ENCODE measurements at places on chromosomes 11 and 22.

- DNase-seq, result no peak
These were observed 183.3 kb downstream of the BLID start for GRCh38 chr11:121932646-121933185.

DNA sequence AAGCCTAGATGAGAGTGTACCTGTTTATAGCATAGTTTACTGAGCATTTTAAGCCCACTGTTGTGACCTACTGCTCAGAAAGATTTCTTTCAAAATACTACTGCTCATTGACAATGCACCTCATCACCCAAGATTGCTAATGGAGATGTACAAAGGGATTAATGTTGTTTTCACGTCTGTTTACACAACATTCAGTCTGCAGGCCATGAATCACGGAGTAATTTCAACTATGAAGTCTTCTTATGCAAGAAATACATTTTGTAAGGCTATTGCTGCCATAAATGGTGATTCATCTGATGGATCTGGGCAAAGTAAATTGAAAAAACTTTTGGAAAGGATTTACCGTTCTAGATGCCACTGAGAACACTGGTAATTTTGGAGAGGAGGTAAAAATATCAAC is 112.9 kb downstream of the KIF18A start:
- DNase-seq, result no peak

GRCh38 chr22:32699001-32699582 is 102.4 kb upstream of the TIMP3 start:
- no peak for DNase-seq

DNA sequence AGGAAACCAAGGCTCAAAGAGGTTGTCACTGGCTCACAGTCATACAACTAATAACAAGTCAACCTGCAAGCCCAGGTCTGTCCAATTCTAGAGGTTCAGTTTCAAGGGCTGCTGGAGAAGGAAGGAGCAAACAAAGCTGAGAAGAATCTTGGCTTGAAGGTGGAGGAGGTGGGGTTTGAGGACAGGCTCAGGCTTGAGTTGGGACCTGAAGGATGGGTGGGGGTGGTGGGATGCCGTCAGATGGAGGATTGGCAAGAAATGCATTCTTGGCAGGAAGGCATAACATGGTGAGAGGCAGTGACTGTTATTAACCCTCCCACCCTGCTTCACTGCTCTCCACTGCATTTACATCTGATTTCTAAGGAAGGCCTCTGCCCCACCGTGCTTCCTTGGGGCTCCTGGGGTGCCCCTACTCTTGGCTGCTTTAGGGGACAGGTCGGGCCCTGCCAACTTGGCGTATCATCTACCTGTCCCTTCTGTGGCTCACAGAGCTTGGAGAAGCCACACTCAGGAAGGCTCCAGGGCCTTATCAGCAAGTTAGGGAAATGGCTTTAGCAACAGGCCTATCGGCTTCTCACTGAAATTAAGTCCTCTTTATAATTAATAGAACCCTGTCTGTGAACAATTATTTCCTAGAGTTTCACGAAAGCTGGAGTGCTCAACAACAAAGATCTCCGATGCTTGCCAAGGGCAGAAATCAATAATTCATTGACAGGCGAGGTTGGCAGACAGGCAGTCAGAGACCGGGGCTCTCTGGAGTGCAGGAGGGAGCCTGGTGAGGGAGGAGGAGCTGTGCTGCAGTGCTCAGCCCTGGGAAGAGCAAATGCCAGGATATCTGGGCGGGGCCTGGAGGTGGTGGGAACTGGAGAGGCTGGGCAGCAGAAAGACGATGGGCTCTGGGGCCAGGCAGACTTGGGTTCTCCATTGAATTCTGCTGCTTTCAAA is 84.9 kb upstream of the NARS2 start:
- DNase-seq, result no peak

DNA sequence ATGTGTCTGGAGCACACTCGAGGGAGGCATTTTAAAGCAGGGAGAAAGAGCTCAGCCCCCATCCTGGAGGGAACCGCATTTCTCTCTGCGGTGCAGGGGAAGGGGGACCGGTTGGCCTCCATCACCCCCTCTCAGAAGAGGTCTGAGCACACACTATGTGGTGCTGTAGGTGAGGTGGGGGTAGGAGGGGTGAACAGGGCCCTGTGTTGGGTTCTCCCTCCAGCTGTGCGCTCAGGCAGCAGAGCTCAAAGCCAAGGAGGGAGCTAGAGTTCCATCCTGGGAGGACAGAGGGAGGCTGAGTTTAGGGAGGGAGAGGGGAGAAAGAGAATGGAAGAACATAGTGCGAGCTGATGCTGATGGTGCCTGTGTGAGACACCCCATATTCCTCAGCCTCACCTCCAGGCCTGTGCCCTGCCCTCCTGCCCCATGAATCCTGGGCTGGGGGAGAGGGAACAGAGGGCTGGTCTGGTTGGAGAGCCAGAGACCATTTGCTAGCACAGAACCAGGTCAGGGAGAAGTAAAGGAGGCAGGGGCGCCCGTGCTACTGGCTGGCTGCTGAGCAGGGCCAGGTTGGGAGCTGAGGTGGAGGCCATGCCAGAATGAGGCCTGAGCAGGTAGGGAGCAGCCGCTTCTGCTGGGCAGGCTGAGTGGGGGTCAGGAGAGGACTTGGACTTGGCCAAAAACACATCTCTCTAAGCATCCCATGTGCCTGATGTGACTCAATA is 43.7 kb downstream of the ALX4 start:
- DNase-seq, result no peak

- no peak for DNase-seq
These were observed 5.1 kb downstream of the CARS1 start for GRCh38 chr11:3052109-3052479.

DNA sequence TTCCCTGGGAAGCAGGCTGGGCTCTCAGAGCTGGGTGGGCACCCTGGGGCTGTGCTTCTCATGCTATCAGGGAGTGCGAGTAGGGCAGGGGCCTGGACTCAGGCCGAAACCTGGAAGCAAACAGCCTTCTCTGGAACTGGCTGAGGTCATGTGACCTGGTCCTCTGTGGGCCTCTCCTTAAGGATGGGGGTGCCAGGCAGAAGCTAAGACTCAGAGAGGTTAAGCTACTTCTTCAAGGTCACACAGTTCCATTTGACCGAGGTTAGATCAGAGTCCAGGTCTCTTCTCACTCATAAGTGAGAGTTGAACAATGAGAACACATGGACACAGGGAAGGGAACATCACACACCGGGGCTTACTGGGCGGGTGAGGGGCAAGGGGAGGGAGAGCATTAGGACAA is 7.4 kb downstream of the FADS3 start:
- DNase-seq, result no peak

DNA sequence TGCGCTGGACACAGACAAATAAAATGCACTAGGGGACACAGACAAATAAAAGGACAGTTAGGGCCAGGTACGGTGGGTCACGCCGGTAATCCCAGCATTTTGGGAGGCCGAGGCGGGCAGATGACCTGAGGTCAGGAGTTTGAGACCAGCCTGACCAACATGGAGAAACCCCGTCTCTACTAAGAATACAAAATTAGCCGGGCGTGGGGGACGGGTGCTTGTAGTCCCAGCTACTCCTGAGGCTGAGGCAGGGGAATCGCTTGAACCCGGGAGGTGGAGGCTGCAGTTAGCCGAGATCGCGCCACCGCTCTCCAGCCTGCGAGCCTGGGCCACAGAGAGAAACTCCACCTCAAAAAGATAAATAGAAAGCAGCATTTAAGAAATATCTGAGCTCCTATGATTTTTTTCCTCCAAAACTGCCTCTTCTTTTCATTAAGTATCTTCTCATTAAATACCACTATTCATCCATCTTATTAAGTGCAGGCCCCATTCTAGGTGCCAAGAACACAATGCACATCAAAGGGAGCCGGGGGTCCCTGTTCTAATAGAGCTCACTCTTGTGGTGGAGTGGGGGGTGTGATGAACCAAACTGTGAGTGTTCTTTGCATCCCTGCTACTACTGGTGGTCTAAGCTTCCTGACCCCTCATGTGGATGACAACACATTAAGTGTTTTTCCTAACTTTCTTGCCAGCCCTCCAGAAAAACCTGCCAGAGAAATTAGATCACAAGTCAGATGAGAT is 766 bp upstream of the ZNHIT2 start:
- no peak for DNase-seq

DNA sequence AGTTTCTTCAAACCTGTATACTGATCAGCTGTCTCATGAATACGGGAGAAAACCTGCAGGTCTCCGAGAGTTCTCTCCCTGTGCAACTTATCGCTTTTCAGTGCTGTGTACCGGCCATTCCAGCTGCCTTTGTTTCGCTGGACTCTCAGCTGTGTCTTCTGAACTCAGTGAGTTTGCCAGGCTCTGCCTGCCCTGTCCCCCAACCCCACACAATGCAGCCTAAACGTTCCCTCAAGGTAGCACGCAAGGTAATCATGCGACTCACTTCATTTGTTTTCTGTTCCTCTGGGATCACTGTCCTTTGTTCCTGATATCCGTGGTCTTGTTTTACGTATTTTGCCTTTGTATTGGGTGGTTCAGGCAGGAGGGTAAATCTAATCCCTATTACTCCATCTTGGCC is 13.5 kb downstream of the RBM7 start:
- no peak for DNase-seq

GRCh38 chr11:119384332-119384731 is 2.8 kb upstream of the USP2 start:
- no peak for DNase-seq

DNA sequence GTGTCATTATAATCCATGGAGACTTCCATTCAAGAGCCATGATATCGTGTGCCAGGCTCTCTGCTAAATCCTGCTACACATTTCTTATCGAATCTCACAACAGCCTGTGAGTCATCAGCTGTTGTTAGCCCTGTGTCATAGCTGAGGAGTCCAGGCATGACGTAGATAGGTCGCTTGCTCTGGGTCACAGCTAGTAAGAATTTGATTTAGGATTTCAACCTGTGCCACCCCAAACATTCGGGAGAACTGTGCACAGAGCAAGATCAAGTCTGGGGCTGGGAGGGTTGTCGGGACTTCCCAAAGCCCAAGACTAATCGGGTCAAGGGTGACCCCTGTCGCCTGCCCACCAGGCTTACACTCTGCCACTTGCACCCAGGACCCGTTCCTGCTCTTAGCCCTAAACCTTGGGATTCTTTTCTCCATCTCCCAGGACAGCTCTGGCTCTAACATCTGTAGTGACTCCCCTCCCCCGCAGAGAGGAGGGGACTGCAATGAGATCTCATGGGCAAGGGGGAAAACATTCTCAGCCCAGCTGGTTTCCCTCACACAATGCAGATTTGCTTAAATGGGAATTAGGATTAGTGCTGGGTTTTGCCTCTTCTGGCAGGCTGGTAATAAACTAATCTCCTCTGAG is 34.3 kb downstream of the TSPAN18 start:
- no peak for DNase-seq

DNA sequence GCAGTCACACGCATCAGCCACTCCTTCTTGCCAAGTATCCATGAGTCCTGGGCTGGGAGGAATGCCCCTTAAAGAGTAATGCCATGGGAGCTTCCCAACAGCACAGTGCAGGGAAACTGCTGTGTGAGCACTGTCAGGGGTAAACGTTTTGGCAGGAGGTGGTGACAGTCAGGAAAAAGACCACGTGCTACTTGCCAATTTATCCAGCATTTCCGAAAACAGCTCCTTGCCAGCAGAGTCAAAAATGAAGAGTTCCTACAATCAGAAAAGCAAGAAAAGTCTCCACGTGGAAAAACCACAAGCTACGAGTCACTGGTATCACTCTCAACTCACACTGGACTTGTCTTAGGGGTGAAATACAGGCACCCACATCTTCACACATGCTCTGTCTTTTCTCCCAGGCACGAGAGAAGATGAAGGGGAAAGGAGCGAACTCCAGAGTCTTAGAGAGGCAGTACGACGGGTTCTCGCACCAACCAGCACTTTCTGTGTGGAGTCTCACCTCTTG is 9.9 kb downstream of the IFT27 start:
- DNase-seq, result no peak

GRCh38 chr11:9562716-9563115 is 10.8 kb upstream of the WEE1 start:
- no peak for DNase-seq

DNA sequence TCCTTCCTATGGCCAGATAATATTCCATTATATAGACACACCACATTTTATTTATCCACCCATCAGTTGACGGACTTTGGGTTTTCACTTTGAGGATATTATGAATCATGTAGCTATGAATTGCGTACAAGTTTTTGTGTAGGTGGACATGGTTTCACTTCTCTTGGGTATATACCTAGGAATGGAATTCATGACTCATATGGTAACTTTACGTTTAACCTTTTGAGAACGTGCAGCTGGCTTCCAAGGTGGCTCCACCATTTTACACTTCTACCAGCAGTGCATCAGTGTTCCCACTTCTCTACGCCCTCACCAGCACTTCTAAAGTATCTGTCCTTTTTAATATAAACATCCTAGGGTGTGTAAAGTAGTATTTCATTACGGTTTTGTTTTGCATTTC is 112.0 kb downstream of the PLEKHA7 start:
- DNase-seq, result no peak

GRCh38 chr11:96196181-96196662 is 146.8 kb downstream of the MAML2 start:
- no peak for DNase-seq

DNA sequence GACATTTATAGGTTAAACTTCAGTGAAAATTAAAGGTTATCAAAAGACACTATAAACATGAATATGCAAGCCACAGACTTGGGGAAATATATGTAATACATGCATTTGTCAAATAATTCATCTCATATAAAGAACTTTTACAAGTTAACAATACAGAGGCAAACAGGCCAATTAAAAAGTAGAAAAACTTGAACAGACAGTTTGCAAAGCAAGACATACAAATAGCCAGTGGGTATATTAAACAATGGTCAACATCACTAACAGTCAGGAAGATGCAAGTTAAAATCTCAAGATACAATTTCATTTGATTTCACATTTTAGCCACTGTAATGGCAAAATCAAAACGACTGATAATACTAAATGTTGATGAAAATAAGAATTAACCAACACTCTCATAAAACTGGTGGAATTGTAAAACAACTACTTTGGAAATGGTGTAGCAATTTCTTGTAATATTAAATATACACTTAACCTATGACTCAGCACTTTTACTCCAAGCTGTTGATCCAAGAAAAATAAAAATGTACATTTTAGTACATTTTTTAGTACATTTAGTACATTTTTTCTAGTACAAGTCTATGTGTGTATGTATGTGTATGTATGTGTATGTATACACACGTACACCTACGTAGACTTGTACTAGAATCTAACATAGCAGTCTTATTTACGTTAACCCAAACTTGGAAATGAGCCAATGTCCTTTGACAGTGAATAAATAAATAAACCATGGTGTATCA is 62.8 kb downstream of the LRRC74B start:
- DNase-seq, result no peak

DNA sequence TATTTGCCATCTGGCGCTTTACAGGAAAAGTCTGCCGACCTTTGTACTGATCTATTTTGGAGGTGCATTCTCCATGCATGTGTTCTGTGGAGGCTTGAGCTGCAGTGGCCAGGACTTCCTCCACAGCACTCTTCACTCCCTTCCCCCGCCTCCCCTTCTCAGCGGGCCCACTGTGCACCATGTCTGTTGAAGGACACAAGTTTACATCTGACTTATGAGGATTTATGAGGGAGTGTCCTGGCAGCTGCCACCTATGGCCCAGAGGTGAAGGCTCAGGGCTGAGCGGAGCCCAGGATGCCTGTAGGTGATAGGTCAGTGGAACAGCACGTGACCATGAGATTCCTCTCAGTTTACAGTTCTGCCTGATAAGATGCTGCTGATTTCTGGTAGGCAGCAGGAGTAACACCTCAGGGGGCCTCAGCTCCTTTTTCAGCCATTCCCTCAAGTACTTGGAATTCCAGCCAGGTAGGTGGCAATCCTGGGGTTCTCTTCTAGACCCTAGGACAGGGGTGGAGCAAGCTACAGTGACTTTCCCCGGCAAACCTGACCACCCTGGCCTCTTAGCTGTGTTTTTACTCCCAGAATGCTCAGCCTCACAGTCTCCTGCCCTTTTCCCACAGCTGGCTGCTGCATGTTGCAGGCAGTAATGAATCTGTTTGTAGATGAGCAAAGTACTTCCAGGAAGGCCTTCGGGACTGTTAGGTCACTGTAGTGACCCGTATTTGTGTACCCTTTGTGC is 59.9 kb downstream of the PPFIBP2 start:
- DNase-seq, result no peak
